ENCODE measurements at places on chromosomes 2 and 18.

GRCh38 chr18:44546954-44547353 lies 133.7 kb upstream of the SETBP1 start:
- DNase-seq = no peak

DNA sequence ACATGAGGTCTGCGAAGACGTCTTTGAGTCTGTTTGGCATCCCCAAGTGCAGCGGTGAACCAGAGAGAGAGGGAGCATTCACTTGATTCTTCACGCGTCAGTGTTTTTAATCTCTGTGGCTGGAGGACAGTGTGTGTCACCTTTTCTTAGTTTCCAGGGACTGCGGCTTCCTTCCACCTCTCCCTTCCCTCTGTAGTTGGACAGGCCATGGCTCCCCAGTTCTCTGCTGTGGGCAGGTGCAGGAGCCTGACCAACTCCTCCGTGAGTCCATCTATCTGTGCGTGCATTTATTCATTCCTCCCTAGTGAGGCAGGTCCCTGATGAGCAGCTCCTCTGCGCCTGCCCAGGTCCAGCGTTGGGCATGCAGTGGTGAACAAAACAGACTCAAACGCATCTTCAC lies 42.9 kb downstream of the AGAP1 start:
- DNase-seq = no peak

DNA sequence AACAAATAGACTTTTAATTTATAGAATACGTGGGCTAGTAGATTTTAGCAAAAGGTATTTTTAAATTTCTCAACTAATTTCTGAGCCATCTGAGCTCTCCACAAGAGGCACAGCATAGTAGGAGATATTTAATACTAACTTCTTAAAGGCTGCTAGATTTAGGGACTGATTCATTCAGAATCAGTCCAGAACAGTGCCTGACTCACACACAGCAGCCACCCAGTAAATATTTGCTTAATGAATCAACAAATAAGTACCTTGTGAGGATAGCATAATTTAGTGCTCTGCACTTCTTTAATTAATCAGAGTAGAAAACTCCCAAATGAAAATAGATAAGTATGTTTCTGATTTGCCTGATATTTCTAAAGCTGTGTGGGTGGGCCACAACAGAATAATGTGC lies 35.6 kb upstream of the SYT4 start:
- DNase-seq = no peak

DNA sequence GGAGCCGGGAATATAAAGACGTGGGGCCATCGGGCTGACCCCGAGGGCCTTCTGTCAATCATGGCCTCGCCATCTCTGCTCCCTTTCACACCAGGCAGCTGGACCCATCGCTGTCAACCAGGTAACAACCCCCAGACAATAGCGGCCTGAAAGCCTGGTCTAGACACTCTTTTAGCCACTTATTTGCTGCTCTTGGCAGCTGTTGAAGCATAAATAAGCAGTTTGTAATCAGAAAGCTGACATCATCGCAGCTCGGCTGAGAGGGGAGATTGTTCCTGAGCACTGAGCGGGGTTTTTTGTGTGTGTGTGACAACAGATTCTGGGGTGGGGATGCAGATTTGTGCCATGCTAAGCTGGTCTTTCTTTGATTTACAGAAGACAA lies 423.6 kb upstream of the POU3F3 start:
- DNase-seq = no peak

- DNase-seq = no peak
These were observed 472.7 kb upstream of the HS6ST1 start for GRCh38 chr2:128791120-128791984.

- no peak for DNase-seq
These were observed 14.0 kb upstream of the MAPK4 start for GRCh38 chr18:50545936-50546335.

DNA sequence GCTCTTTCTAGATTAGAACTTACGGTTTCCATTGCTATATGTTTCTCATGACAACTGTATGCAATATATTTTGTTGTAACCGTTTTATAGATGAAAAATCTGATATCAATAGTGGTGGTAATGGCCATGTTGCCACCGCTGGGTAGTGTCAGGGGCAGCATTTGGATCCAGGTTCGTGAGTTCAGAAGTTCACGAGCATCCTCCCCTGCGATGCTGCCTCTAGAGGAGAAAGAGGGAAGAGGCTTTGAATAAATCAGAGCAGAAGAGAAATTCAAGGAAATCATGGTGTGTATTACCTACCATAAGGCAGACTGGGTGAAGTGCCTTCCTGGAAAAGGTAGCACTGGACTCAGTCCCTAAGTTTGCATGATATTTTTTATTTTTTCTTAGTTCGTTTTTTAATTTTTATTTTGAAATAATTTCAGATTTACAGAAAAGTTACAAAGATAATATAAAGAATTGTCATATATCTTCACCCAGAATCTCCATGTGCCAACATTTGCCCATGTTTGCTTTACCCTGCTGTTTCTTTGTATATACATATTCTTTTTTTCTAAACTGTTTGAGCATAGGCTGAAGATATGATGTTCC lies 3.3 kb upstream of the ZBTB7C start:
- no peak for DNase-seq

- DNase-seq = no peak
These were observed 33.0 kb downstream of the CMPK2 start for GRCh38 chr2:6832596-6833299.

- DNase-seq = no peak
These were observed 33.1 kb upstream of the MBP start for GRCh38 chr18:77165503-77166188.

DNA sequence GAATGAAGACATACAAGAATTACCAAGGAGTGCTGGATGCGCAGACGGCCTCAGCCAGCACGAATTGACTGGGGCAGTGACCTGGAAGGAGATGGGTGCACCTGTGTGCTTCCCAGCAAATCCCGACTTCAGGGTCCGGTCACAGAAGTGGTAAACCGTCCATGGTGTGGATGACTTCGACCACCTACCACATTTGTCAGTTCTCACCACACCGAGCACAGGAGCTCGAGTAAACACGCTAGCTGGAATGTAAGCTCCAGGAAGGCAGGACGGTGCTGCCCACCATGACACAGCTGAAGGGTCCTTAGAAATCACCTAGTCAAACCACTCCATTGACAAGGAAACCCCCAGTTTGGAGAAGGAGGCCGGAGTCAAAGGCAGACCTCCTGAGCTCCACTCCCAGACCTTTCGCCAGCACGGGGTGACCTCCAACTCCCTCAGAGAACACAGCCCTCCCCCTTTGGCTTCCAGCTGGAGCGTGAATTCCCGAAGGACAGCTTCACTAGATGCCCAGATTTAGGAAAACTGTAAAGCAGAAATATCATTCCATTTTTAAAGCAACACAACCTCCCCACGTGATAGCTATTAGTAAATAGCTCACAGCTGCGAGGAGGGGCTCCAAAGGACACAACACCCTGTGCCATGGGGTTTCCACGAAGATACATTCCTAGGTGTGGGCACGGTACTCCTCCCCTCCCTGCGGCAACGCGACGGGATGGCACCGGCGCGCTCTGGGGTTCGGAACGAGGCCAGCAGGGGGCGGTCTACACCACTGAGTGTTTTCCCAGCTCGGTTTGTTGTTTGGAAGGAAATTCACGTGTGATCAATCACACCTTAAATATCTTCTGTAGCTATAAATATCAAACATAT lies 34.1 kb upstream of the GNAL start:
- no peak for DNase-seq

DNA sequence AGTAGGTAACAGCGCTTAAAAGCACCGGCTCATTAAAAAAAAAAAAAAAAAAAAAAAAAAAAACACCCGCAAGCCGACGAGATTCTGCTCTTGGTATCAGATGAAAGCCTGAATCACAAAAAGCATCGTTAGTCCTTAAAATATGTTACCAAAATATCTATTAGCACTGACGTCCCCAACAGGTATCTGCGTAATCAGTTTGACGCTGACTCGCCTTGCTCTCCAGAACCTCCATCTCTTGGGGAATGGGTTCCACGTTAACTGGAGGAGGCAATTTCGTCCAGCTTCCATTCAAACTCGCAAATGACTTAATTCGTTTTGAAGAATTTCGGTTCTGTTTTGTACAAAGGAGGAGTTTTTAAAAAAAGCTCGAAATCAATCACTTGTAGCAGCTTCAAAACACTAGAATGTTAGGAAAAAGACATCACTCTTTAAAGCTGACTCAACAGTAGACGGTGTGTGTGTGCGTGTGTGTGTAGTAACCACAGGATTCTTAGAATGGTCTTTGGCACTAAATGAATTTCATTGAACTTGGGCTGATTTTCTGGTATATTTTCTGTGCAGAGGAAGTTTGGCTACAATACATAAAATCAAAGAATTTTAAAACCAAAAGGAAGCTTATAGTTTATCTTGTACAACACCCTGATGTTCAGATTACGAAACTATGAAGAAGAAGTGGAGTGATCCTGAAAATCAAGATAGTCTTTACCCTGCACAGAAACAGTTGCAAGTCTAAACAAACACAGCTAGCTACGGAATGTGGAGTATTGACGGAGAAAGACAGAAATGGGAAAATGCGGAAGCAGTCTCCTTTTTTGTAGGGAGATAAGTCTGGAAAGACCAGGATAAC lies 1.1 kb upstream of the PGAP1 start:
- DNase-seq = no peak

DNA sequence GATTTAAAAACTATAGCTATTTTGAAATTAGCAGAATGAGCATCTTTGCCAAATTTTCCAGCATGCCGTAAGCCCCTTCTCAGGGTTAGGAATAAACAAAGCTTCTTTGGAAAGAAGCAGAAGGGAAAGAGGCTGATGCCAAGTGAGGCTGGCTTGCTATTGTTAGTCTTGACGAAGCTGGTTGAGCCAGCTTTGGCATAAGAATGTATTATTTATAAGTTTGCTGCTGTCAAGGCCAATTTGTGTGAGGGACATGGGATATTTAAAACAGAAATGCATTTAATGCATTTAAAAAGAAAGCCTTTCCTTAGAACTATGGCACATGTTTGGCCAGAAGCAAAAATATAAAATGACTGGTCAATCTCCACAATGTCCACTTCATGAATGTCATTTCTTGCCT lies 52.5 kb upstream of the TTN start:
- peak; percentile 86 for DNase-seq

DNA sequence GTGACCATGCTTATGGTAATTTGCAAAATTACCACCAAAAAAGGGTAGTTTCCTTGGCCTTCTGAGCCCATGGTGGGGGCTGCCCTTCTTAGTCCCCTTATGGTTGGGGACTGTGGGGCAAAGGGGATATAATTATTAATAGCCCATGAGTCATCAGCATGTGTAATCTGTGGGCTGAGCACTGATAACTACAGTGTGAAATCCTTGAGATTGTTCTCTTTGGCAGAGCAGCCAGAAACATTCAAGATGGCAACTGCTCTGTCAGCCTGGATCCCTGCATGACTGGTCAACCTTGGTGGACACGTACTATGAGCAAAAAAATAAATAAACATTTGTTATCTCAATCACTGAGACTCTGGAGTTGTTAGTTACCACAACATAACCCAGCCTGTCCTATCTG lies 61.3 kb downstream of the MGAT4A start:
- DNase-seq = no peak

GRCh38 chr2:100588071-100588786 lies 25.4 kb downstream of the PDCL3 start:
- DNase-seq = no peak

GRCh38 chr2:11071211-11071610 lies 84.1 kb upstream of the SLC66A3 start:
- no peak for DNase-seq

GRCh38 chr18:76722224-76723061 lies 99.9 kb upstream of the ZNF236 start:
- no peak for DNase-seq

GRCh38 chr2:86490245-86490644 lies 49.1 kb downstream of the KDM3A start:
- no peak for DNase-seq

DNA sequence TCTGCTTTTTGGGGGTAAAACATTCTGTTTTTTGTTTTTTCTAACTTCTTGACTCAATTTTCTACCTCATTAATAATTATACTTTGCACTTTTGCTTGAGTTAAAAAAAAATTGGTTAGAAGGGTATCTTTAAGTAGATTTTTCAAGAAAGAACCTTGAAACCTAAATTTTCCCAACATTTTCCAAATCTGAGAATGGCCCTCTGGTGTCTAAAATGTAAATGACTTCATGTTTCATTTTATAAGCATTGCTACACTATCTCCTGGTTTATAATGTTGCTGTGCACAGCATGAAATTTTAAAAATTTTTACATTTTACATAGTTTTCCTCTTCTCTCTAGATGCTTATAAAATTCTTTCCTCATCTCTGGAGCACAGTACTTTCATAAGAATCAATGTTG lies 14.2 kb downstream of the EIF2AK2 start:
- no peak for DNase-seq

GRCh38 chr18:5415665-5416064 lies 120.1 kb upstream of the ZBTB14 start:
- no peak for DNase-seq

DNA sequence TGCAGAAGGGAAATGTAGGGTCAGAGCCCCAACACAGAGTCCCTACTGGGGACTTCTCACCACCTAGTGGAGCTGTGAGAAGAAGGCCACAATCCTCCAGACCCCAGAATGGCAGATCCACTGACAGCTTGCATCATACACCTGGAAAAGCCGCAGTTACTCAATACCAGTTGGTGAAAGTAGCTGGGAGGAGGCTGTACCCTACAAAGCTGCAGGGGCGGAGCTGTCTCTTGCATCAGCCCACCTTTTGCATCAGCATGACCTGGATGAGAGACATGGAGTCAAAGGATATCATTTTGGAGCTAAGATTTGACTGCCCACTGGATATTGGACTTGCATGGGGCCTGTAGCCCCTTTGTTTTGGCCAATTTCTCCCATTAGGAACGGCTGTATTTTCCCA lies 237.3 kb downstream of the CALCRL start:
- no peak for DNase-seq

GRCh38 chr2:150605664-150606063 lies 118.2 kb upstream of the RND3 start:
- DNase-seq = no peak

DNA sequence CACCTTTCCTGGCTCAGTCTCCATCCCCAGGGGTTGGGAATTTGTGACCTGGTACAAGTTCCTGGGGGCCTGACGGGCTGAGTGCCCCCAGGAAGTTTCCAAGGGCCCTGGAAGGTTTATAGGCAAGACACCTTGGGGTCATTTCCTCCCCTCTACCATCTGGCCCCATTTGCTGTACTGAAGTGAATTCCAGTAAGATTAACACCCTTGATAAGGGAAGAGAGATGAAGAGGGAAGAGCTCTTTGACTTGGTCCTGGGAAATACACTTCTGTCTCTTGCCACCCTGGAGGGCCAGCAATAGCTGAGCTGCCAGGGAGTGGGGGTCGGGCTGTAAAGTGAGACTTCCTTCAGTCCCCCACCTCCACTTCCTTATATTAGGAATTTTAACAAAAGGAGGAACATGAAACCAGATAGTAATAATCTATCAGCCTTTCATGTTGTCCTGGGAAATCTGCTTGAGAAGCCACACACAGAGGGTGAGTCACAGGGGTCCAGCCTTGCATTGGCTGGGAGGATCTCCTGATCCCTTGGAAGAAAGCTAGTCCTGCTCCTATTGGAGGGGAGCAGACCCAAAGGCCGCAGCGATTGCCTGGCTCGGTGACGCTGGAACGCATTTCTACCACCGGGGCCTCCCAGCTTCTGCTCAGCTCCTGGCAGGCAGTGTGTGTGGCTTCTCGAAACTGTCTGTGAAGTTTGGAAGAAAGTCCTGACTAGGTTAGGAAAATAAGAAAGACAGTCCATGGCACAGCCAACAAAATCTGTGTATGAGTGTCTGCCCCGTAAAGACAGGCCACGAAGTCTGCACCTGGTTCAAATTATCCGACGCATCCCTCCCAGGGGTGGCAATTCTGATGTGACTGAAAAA lies 87.3 kb downstream of the ACAA2 start:
- peak; percentile 87 for DNase-seq

Measured in NCI-H446 treated with DMSO at 0.1 percent for 48 hours (cell line).